ENCODE measurements at places on chromosomes 11 and 22.

- DNase-seq: no peak
Measured at GRCh38 chr11:16086229-16086819, 270.0 kb downstream of the SOX6 start.

DNA sequence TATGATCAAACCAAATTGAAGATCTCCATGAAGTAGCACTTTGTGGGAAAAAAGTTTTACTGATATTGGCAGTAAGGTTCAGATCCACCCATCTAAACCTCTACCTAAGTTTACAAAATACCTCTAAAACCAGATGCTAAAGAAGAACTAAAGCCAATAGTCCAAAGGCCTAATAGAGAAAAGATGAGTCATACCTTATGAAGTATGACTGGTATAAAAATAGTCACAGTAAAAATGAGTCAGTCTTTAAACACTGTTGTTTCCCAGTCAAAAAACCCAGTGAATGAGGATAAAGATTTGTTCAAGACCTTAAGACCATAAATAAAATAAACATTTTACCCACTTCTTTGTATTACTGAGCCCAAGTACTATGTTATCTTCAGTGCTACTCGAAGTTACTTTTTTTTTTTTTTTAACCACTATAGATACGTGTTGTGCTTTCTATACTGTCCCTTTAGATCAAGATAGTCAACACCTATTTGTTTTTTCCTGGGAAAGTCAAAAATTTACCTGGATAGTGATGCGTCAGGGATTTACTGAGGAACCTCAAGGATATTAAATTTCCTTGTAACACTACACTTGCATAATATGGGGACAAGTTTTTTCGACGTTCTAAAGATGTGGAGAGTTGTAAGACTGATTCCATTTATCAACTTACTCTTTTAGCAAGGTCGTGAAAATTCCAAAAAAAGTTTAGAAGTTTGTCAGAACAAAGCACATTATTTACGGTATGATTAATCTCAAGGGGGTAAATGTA is 87.3 kb downstream of the CCDC73 start:
- DNase-seq: peak; percentile 2

GRCh38 chr11:100791103-100791502 is 104.0 kb downstream of the ARHGAP42 start:
- no peak for DNase-seq

DNA sequence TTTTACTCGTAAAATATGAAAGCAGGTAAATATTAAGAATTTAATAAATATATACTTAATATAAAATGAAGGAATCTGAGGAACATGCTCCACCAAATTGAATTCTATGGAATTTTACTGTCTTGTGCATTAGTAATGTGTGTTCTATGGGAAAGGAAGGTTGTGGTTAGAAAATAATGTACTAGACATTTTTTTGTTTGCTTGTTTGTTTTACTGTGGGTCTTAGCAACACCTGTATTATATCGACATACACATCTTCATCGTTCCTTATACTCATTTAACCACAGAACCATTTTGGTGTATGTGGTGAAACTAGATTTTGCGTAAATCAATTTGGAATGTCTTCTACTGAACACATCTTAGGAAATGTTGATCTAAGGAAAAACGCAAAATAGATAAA is 114.1 kb upstream of the MTMR2 start:
- DNase-seq: no peak

GRCh38 chr11:104738918-104739317 is 159.3 kb downstream of the CASP12 start:
- DNase-seq: no peak

DNA sequence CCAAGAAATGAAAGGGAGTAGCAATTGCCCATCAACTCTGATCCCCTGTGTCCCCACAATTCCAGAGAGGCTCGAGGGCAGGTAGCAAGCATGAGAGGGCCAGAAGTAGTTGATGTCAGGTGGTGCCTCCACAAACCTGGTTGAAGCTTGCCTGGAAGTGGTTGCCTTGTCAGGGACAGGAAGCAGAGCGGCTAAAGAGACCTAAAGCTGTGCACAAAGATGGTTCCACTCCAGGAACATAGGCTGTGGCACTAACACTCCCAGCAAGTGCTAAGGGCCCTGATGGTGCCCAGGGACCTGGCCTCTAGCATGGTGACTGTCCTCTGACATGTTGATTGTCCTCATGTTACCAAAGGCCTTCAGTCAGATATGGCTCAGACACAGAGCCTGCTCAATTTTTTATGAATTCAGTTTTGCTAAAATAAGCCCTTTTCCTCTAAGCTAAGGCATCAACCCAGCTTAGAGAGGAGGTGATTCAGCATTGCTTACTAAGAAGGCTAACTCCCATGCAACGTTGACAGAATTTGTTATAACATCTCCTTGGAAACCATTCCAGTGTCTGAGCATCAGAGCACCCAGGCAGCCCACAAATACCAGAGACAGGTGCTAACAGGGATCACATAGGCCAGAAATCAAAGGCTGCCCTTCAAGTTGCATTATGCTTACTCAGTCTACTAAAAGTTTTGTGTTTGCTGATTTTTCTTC is 196.3 kb upstream of the ARHGAP20 start:
- peak; percentile 65 for DNase-seq

- no peak for DNase-seq
Measured at GRCh38 chr11:74311352-74311926, at the start of gene P4HA3. P4HA3 (minus strand) TSS chr11:74311640; CDS start chr11:74311611, 29 bp downstream.

GRCh38 chr11:64601605-64602465 is 10.8 kb downstream of the SLC22A12 start:
- DNase-seq: no peak

DNA sequence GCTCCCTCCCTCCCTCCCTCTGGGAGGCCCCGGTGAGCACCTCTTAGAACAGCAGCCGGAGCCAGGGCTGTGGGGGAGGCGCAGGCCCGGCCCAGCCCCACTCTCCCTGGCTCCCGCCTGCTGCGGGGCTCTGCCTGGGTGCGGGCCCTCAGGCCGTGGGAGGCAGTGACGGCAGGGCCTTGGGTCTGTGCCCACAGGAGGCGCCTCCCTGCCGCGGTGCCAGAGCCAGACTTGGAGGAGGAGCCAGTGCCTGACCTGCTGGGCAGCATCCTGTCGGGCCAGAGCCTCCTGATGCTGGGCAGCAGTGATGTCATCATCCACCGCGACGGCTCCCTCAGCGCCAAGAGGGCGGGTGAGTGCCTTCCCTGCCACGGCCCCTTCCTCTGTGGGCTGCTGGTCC is 9.5 kb downstream of the IRF7 start:
- DNase-seq: no peak

GRCh38 chr22:24807284-24807950 is 1.4 kb downstream of the SGSM1 start:
- DNase-seq: no peak

DNA sequence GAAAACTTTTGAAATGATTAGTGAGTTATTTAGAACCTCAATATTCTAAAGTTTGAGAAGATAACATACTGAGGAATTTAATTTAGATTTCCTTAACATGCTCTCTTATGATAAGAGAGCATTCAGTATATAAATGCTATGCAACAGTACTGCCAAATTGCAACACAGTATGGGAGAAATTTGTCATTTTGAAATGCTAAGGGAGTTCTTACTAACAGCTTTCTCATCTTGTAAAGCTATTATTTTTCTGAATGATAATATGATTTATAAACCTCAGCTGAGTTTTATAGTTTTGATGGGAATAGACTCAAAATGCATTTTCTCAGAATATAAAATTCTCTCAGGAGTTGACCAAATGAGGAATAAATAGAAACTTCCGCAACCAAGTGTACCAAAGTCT is 108.4 kb downstream of the SPON1 start:
- no peak for DNase-seq

DNA sequence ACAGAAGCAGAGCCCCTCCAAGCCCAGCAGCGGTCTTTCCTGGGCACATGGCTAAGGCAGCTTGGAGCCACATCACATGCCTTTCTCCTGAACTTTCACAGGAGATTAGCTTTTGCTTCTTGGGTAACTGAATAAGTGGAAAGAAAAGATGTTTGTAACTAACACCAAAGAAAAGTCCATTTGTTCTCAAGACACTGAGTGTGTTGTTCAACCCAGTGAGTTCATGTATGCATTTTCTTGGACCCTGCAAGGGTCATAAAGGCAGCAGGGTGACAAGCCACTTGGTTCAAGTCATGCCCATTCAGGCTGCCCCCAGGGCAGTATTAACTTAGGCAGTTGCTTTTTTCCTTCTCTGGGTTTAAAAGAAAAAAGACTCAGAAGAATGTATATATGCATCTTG is 203.4 kb downstream of the FAM76B start:
- no peak for DNase-seq

DNA sequence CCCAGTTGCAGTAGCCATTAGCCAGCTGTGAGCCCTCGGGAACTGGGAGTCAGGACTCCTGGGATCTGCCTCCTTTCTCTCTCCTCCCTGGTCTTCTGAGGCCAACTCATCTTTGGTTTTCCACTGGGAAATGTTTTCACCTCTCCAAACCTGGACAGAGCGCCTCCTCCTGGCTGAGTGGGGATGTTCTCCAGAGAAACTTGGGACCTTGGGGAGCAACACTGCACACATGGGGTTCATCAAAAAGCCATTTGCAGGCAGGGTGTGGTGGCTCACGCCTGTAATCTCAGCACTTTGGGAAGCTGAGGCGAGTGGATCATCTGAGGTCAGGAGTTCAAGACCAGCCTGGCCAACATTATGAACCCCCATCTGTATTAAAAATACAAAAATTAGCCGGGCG is 145.4 kb downstream of the NECTIN1 start:
- no peak for DNase-seq

- peak; percentile 43 for DNase-seq
Measured at GRCh38 chr11:15707971-15708370, 593.2 kb downstream of the INSC start.

DNA sequence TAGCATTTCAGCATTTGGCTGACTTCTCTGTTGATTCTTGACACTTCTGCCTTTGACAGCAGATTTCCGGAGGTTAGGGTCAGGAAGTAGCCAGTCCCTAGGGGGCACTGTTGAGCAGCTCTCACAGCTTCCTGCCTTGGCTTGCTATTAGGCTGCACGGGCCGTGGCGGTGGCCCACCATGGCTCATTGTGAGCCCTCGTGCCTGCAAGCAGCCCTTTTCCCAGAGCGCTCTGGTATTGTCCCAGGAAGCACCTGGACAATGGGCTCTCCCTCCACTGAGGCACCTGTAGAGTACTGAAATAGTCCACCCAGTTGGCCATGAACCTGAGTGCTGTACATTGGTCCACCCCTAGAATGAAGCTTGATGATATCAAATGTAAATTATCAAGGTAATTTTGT is 100.2 kb upstream of the GAL start:
- no peak for DNase-seq

GRCh38 chr22:33255791-33256190 is 197.6 kb upstream of the SYN3 start:
- no peak for DNase-seq

- no peak for DNase-seq
Measured at GRCh38 chr11:78567209-78567608, 7.5 kb downstream of the NARS2 start.

DNA sequence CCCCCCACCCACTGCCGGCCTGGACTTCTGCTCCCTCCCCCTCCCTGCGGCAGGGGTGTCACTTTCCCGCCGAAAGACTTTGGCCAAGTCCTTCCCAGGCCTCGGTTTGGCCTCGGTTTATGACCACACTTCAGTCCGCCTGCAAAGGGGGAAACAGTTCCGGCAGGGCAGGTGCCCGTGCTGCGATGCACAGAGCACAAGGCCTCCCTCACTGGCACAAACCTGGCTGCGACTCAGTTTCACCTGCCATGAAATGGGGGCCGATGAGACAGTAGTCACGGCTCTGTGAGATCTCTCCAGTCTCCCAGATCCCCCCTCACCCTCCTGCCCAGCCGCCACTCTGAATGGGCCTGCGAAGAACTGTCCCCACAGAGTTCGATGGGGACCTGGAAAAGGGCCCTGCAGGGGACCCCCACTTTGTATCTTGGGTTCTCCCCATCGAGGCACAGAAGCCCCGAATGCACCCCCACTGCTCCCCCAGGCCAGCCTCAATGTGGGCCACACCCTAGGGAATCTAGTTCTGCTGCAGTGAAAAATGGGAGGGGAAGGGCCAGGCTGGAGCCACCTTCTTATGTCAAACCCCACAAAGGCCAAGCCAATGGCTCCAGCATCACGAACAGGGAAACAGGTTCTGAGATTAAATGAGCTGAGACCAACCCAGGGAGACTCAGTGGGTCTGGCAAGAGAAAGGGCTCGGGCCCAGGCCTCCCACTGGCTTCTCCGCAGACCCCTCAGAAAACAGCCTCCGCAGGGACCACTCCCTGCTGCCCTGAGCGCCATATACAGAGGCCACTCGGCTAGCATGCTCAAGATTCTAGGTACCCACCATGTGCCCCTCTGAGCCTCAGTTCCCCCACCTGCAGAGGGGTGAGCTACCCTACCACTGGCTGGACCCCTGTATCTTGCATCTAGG is 29.0 kb downstream of the ARVCF start:
- no peak for DNase-seq

DNA sequence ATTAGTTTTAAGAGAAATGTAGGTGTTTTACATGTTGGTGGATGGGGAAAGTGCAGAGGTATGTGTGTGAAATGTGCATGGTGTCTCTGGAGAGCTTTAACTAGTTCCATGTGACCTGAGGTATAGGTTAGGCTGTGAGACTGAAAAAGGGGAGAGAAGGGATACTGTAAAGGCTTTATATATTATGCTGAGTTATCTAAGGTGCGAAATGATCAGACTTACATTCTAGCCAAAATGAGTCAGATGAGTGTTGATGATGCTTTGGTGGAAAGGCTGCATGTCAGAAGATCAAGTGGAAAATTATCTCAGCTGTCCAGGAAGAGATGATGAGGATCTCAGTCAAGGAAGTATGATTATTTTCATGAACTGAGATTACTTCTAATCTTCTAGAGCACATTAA is 15.8 kb downstream of the ACAT1 start:
- DNase-seq: no peak

DNA sequence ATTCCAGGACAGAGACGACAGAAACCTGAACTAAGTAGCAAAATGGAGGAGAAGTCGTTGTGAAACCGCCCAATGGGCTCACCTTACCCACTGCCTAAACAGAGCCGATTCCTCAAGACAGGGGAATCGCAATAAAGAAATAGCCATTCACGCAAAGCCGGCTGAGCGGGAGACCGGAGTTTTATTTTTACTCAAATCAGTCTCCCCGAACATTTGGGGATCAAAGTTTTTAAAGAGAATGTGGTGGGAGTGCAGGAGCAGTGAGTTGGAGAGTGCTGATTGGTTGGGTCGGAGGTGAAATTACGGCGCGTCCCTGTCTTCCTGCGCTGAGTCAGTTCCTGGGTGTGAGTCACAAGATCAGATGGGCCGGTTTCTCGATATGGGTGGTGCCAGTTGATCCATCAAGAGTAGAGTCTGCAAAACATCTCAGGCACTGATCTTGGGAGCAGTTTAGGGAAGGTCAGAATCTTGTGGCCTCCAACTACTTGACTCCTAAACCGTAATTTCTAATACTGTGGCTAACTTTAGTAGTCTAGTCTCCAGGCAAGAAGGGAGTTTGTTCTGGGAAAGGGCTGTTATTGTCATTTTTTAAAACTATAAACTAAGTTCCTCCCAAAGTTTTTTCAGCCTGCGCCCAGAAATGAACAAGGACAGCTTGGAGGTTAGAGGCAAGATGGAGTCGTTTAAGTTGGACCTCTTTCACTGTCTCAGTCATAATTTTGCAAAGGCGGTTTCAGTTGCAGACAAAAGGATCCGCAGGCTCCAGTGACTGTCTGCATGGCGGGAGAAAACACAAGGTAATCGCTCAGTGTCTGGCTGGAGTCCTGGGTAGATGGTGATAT is 34.1 kb downstream of the OR4D9 start:
- DNase-seq: no peak

GRCh38 chr11:62398011-62398994 is 20.5 kb upstream of the SCGB1A1 start:
- no peak for DNase-seq
